NCI-H1930 (cell line): ENCODE measurements at places on chromosomes 16 and 17.

- no peak for DNase-seq
These were observed 8.0 kb upstream of the KRT23 start for GRCh38 chr17:40945414-40945813.

GRCh38 chr17:82252511-82253178 is 20.9 kb downstream of the CSNK1D start:
- DNase-seq, result no peak

DNA sequence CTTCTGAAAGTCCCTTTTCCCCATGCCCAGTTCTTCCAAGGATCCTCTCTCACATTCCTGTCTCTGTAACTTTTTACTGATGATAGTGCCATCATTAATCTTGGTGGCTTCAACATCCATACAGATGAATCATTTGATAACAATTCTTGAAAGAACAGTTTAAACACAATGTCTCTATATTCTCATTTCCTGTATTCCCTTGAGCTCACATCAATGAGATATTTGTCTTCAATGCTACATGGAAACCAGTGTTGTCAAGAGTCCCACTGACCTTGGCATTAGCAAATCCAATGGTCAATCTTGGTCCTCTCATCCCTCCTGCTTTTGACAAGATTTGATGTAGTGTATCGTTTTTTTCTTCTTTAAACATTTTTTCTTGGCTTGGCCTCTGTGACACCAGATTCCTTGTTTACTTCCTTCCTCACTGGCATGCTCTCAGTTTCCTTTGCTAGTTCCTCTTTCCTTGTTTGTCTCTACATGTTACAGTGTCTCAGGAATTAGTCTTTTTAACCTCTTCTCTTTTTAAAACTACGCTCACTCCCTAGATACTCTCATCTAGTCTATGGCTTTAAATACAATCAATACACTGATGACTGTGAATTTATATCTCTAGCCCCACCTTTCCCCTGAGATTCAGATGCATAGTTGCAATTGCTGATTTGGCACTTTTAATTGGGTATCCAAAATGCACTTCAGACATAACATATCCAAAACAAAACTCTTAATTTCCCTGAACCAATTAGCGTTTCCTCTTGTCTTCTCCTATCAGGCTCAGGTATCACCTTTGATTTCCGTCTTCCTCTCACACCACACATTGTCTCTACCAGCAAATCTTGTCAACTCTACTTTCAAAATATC is 134.0 kb downstream of the MYO1D start:
- no peak for DNase-seq

DNA sequence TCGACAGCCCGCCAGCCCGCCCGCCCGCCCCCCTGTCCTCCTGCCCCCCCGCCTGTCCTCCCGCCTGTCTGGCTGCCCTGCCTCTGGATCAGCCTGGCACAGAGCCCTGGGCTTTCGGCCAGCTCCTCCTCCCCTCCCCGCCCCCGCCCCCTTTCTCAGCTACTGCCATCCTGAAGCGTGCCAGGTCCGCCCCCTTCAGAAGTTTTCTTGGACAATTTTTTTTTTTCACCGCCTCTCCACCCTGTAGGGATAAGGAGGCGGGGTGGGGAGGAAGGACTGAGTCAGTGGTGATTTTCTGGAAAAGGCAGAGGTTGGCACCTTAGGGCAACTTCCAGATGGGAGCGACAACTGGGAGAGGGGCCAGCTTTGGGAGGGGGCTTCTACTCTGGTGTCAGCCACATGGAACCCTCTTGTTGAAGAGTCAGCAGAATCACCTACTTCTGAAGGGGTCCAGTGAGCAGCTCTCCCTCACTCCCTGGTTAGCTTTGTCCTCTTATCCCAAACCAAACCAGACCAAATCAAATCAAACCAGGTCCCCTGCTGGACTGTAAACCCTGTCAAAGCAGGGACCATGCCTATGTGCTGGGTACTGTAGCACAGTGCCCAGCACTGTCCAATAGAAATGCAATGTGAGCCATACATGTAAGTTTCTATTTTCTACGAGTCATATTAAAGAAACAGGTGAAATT is 19.7 kb downstream of the IGF2BP1 start:
- no peak for DNase-seq

DNA sequence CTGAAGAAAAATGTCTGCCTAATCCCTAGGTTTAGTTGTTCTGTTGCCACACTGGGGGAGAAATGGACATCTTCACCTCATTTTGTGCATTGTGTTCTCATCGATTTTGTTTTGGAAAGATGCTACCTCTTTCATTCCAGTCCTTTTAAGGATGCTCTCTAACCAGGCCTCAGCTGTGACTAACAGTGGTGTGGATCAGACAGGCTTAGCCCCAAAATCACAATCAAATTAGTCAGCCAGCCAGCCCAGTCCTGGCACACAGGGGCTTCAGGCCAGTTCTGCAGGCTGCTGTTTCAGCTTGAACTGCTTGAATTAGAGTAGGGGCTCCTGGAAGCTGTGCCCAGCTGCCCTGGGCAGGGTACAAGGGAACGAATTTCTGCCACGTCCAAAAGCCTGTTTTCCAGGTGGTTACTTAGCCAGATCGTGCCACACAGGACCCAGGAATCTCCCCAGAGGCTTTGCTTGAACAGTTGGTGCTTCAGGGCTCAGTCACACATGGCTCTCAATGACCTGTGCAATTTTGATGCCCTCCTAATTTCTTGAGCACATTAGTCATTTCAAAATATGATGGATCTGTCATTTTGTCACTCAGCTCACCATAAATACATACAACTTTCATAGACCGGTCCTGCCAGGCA is 60.7 kb downstream of the CLEC16A start:
- DNase-seq, result no peak

DNA sequence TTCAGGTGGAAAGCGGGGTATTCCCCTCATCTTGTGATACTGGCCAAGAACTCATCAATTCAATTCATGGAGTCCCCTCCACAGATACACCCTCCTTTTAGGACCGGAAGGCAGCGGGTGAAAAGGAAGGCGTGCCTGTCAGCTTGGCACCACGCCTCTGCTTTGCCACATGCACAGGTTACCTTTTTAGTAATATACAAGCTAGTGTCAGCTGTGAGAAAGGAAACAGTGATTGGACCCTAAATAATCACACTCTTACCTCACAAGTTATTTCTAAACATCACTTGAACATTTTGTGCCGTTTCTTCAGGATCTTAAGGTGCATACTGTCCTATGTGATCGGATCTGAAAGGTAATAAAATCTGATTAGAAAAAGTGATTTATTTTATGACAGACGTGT is 15.7 kb downstream of the ZDHHC7 start:
- no peak for DNase-seq

DNA sequence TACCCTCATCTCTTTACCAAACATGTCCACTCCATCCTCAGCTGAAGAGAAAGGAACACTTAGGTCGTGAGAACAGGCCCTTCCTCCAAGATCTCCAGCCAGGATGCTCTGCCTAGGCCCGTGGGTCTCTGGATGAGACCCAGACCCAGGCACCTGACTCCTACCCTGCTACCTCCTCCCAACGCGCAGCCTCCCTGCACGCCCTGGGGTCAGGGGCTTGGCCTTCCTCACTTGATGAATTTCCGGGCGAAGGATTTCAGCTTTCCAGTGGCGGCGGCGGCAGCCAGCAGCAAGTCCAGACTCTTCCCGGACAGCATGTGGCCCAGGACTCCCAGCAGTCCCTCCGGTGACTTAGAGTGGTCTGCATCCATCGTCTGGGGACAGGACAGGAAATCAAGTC is 13.4 kb downstream of the CSF3 start:
- no peak for DNase-seq

DNA sequence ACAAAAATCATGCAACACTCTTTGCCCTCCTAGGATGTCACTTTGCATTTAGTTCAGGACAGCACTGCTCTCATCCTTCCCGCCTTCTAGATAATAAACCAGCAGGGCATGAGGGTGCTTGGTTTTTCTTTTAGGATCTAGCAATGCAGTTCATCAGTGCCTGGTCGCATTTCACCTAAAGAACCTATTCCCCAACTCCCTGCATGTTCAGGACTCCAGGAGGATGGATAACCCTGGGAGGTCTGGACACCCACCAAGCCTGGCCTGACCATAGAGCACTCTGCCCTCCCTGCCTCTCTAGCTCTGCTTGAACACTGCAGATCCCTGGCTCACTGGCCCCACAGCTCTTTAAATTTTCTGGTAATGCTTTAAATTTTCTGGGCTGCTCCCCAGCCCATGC is 2.6 kb downstream of the SLFN12 start:
- no peak for DNase-seq

- DNase-seq, result no peak
These were observed 71.8 kb downstream of the SRCIN1 start for GRCh38 chr17:38533866-38534497.
